ENCODE measurements at places on chromosomes 3 and 15.

GRCh38 chr3:42846685-42847522, 28.8 kb downstream of the CYP8B1 start:
- no peak for DNase-seq

DNA sequence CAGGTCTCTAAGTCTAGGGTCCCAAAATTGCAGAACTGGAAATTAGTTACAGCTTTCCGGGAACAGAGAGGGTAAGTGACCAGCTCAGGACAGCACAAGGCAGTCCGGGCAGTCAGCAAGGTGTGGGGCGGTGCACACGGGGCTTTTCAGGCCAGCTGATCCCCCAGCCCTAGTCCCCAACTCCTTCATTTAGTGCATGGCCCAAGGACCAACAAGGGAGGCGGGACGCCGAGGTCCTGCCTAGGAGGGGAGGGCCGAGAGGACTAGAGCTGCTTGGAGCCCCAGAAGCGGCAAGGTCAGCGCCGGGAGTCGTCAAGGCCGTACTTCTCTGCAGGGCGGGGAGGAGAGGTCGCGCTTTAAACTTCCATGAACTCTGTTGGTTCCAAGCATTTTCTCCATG, 2.0 kb upstream of the PDE8A start:
- no peak for DNase-seq

DNA sequence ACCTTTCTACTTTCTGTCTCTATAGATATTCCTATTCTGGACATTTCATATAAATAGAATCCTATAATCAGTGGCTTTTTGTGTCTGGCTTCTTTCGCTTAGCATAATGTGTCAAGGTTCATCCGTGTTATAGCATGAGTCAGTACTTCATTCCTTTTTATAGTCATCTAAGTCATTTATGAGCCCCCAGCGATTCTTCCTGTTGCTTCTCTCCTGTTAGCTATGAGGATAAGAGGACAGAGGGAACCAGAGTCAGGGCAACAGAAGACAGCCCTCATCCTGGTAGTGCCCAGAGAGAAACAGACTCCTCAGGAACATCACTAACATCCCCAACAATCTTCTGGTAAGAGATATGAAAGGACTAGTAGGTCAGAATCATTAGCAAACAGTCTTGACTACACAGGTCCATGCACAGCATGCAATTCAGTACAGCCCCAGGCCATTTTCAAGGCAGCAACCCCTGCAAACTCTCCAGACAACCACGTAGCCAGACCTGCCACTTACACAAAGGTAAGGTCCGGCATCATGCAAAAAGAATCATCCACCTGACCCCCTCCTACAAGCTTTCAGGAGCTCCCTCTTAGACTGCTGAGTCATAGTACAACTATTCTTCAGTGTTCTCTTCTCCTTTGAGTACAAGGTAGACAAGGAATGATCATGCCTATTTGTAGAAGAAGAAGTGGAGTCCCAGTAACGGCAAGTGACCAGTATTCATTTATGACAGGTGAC, 91.5 kb downstream of the MYLK start:
- DNase-seq = no peak

DNA sequence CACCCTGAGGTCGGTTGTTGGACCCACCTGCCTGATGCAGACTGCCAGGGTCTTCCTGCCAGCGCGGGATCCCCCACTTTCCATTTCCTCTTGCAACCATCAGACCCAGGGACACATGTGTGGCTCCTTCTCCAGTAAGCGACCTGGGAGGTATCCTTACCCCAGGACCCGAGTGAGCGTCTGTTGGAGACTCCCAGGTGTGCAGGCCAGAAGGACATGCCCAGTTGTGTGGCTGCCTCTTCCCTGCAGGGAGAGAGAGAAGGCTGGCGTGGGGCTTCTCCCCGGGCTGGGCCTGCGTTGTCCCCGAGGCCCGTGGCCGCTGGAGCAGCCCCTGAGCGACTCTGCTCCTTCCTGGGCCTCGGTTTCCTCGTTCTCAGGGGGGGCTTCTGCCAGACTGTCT, 56.8 kb downstream of the APBA2 start:
- DNase-seq = no peak

- DNase-seq = no peak
Measured at GRCh38 chr3:154307363-154307762, 16.9 kb downstream of the DHX36 start.

Data from cardiac fibroblast (primary cell).